NCI-H748 treated with DMSO at 0.1 percent for 48 hours (cell line): ENCODE measurements at places on chromosomes 11 and 22.

DNA sequence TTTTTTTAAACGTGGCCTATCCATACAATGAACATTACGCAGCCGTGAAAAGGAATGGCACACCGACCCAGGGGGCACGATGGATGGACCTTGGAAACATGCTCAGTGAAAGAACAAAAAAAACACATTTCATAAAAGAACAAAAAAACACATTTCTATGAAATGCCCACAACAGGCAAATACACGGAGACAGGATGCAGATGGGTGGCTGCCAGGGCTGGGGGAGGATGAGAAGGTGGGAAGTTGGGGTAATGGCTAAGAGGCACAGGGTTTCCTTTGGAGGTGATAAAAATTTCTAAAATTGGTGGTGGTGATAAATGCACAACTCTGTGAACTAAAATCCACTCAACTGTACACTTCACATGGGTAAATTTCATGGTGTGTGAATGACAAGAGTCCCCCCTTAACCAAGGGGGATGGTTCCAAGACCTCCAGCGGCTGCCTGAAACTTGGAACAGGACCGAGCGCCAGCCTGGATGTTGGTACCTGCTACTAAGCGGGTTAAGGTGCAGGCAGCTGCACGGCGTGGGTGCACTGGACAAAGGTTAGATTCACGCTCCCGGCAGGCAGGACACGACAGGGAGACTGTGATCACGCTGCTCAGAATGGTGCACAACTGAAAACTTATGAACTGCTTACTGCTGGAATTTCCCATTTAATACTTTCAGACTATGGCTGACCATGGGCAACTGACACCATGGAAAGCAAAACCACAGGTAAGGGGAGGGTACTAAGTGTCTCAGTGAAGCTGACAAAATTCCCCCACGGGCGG, 16.5 kb downstream of the BRD1 start:
- DNase-seq = no peak

GRCh38 chr11:2567026-2567671, 122.3 kb downstream of the KCNQ1 start:
- DNase-seq = no peak

DNA sequence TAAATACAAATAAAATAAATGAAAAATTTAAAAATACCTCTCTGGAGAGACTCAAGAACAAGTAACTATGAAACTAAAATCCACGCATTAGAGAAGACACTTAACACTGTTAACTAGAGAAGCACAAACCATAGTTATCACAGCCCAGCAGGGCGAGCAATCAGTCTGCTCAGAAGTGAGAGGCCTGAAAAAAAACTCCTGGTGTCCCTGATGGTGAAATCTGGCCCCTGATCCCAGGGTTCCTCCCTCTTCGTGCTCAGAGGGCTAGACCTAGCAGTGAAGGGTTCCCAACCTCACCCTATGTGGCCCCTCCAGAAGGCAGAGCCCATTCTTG, 49.7 kb upstream of the VPREB1 start:
- DNase-seq = no peak

GRCh38 chr22:37196539-37197450, 8.7 kb upstream of the C1QTNF6 start:
- no peak for DNase-seq

DNA sequence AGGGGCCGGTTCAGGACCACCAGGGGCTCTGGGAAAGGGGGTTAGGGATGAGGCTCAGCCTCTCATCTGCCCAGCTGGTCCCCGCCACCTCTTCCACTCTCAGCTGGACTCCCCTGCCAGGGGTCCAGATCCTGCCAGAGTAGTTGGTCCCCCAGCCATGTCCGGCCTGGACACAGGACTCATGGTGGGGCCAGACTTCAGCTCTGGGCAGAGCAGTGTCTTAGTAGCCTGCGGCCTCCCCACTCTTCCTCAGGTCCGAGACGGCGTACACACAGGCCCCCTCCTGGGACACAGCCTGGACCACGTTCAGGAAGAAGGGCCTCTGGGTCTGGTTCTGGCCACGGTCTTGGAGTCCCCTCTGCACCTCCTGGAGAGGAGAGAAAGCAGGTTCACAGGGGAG, 25.1 kb downstream of the GGT5 start:
- no peak for DNase-seq

- no peak for DNase-seq
Observed at GRCh38 chr11:85651118-85651517, 3.4 kb downstream of the TMEM126A start.

DNA sequence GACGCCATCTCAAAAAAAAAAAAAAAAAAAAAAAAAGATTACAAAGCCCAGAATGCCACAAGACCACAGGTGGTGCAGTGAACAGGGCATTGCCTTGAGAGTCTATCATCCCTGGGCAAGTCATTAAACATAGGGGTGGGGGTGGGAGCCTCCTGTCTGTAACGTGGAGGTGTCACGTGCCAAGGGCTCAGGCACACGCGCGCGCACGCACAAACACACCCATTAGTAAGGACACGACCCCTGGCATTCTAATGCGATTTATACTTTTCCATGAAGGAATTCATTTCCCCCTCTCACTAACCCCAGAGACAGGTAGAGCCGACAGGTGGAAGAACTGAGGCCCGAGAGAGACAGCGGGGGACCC, 5.8 kb upstream of the GCAT start:
- DNase-seq = no peak

GRCh38 chr11:118437208-118438125, 1.2 kb downstream of the KMT2A start:
- DNase-seq = peak; percentile 9

GRCh38 chr22:32073823-32074380, 30.8 kb downstream of the SLC5A1 start:
- DNase-seq = no peak

DNA sequence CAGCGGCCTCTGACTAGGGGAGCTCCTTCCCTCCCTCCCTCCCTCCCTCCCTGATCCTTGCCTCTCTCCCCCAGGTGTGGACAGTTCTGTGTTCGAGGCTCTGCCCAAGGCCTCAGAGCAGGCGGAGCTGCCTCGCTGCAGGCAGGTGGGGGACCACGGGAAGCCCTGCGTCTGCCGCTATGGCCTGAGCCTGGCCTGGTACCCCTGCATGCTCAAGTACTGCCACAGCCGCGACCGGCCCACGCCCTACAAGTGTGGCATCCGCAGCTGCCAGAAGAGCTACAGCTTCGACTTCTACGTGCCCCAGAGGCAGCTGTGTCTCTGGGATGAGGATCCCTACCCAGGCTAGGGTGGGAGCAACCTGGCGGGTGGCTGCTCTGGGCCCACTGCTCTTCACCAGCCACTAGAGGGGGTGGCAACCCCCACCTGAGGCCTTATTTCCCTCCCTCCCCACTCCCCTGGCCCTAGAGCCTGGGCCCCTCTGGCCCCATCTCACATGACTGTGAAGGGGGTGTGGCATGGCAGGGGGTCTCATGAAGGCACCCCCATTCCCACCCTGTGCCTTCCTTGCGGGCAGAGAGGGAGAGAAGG, 11.1 kb upstream of the POU2F3 start:
- DNase-seq = no peak

- no peak for DNase-seq
Observed at GRCh38 chr22:32882774-32883530, 81.4 kb downstream of the TIMP3 start.

DNA sequence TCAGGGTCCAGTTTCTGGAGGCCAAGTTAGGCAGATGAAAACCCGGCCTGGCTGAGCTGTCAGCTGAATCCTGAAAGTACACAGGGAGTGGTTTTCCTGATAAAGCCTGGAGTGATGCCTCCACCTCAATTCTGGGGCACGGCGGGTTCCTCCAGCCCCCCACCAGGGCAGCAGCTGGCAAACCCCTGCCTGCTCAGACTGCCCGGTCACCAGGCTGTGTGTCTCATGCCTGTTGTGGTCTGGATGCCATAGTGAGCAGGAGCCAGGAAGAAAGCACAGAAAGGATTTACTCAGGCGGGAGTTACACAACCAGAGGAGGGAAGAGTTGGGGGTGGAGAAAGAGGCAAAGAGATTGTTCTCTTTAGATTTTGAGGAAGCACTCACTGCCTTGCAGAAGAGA, 119.9 kb upstream of the RASSF10 start:
- DNase-seq = no peak

DNA sequence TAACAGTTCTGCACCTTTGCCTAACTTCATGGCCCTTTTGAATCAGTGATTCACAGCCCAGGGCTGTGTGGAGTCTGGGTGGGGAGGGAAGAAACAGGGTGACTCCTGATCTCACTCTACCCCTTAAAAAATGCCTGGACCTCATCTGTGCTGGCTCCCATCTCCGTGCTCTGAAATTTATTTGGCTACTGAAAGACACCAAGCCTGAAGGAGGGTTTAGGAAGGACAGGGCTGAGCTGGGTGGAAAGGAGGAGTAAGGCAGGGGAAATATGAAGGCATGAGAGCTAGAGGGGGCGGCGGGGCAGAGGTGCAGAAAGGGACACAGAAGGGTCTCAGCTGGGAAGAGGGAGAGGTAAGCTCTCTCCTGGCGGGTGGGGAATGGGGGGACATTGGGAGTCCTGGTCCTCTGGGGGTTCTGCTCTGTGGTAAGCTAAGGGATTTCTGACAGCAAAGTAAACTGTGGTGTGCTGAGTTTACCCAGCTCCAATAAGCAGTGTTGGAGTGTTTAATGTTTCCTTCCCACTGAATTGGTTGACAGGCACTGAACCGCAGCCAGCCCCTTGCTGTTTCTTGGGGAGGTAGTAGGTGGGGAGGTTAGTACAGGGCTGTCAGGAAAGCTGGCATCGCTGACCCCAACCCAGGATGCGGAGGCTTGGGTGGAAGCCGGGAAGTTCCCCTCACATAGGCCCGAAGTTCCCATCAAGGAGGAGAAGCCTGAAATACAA, 71.1 kb downstream of the RPUSD4 start:
- DNase-seq = no peak

DNA sequence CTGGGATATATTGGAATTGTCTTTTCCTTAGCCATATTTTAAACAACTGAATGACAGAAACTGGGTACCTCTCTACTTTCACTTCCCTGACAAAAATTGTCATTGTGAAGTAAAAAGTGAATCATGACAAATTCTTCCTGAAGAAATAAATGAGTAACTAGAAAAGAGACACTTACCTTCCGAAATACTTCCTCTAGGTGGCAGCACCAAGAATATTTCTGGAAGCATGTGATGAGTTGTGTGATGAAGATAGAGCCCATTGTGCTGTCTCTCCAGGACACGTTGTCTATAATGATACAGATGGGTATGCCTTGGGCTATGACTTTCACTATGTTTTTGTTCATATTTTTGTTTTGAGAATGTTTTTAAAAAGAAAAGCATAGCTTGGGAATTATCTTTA, 21.5 kb downstream of the CASP4 start:
- DNase-seq = peak; percentile 3

- DNase-seq = no peak
Observed at GRCh38 chr11:63443714-63444113, 47.3 kb downstream of the PLAAT5 start.

DNA sequence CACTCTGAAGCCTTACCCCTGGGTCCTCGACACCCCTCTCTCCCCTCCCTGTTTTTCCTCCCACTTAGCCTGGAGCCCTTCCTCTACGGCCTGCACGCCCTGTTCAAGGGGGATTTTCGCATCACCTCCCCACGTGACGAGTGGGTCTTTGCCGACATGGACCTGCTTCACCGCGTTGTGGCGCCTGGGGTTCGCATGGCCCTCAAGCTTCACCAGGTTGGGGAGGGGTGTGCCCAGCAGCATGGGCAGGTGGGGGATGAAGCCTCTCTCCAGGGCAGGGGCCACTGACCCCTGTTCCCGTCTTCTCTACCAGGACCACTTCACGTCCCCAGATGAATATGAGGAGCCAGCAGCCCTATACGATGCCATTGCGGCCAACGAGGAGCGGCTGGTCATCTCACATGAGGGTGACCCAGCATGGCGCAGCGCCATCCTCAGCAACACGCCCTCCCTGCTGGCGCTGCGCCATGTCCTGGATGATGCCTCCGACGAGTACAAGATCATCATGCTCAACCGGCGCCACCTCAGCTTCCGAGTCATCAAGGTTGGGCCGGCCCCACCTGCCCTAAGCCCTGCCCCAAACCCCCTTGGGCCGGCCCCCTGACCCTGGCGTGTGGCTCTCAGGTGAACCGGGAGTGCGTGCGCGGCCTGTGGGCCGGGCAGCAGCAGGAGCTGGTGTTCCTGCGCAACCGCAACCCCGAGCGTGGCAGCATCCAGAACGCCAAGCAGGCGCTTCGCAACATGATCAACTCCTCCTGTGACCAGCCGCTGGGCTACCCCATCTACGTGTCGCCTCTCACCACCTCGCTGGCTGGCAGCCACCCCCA, 2.8 kb upstream of the SIPA1 start:
- DNase-seq = no peak

DNA sequence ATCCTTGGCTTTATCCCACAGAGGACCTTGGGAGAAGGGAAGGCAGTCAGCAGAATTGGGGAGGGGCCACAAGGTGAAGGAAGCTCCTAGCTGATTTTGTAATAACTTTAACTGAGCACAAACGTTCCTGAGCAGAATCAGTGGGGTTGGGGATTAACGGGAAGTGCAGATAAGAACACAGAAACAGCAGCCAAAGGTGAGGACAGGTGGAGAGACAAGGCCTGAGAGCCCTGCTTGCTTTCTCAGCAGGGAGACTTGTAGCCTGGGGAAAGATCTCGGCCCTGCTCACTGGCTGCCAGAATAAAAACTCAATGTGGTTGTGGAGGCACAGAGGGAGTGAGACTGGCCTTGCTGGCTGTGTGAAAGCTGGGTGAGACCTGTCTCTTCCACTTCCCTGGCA, 265.2 kb upstream of the FAT3 start:
- DNase-seq = no peak

- no peak for DNase-seq
Observed at GRCh38 chr22:32661296-32661695, 140.2 kb upstream of the TIMP3 start.

DNA sequence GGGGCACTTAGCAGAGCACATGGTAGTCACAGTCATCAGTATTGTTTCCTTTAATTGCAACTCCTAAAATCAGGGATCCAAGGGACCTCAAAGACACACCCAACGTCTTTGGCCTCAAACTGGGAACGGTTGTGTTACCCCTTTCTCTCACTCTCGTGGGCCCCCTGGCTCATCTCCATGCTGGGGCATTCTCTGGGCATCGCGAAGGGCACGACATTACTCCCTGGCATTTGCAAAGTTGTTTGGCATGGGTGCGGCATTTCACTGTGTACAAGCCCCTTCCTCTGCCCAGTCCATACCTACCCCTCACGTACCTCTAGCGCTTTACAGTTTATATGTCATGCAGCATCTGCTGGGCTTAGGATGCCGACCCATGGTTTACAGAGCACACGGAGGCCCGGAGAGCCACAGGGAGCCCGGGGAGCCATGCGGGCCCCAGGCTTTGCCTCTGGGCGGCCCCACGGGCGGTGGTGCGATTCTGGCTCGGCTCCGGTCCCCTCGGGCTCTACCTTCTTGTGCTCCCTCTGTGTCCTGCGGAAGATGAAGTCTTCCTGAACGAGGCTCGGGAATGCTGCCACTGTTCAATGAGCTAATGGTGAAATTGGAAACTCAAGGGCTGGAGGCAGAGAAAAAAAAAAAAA, 21.9 kb upstream of the CACNG2 start:
- DNase-seq = no peak

- no peak for DNase-seq
Observed at GRCh38 chr22:47291565-47292495, 529.4 kb downstream of the TBC1D22A start.

GRCh38 chr11:13140873-13141655, 131.9 kb downstream of the RASSF10 start:
- no peak for DNase-seq
